ENCODE measurements at places on chromosomes 11 and 22.

GRCh38 chr11:2434008-2434407, 10.3 kb downstream of the TRPM5 start:
- DNase-seq: no peak

DNA sequence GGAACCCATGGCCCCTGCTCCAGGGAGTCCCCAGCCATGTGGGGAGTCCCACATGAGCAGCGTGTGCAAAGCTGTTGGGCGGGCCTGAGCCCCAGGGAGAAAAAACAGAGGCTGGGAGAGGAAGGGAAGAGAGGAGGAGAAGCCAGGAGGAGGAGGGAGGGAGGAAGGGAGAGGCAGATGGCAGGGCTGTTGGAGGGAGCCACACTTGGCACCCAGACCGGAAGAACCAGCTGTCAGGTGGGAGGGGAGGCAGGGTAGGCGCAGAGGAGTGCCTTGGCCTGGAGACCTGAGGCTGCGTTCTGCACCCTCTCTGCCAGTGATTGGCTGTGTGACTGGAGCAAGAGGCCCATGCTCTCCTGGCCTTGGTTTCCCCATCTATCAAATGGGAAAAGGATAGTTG, 6.7 kb downstream of the SYNGR1 start:
- DNase-seq: peak; percentile 95

GRCh38 chr11:85717429-85717828, 31.4 kb upstream of the CCDC89 start:
- peak; percentile 56 for DNase-seq

- DNase-seq: peak; percentile 88
Observed at GRCh38 chr11:46106530-46107407, 14.5 kb downstream of the PHF21A start.

GRCh38 chr22:21041937-21042336, 3.8 kb upstream of the LRRC74B start:
- DNase-seq: no peak

GRCh38 chr11:103995896-103996295, 40.5 kb upstream of the DDI1 start:
- no peak for DNase-seq

- DNase-seq: peak; percentile 64
Observed at GRCh38 chr11:85694385-85694980, 8.5 kb upstream of the CCDC89 start.

DNA sequence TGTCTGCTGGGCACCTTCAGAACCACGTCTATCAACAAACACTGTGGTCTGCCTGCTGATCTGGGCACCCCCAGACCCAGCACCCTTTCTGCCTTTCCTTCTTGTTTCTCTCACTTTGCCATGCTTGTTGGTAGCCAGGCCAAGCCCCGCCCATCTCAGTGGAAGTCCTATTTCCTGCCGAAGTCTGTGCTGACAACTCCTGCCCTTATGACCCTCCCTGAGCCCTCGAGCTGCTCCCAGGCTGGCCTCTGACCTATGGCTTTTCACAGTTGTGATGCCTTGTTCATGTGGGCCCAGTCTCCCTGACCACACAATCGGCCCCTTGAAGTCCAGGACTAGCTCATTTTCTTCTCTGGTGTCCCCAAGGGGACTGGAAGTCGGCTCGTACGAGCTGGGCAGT, 132.1 kb downstream of the DSCAML1 start:
- DNase-seq: no peak

DNA sequence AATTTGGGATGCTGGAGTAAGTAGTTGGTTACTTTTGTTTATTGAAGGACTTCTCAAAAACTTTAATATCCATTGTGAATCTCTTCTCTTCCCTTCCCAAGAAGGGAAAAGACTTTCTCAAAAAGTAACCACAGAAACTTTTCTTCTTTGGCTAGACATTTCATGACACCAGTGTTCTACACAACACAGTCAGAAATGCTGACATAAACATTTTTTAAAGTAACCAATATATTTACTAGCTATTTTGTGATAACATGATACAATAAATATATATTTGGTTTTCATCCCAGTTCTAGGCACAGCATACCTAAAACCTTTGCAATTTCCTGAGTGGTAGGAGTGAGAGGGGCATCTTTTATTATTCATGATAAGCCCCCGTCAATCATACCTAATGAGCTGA, 47.8 kb downstream of the FAM118A start:
- DNase-seq: no peak

DNA sequence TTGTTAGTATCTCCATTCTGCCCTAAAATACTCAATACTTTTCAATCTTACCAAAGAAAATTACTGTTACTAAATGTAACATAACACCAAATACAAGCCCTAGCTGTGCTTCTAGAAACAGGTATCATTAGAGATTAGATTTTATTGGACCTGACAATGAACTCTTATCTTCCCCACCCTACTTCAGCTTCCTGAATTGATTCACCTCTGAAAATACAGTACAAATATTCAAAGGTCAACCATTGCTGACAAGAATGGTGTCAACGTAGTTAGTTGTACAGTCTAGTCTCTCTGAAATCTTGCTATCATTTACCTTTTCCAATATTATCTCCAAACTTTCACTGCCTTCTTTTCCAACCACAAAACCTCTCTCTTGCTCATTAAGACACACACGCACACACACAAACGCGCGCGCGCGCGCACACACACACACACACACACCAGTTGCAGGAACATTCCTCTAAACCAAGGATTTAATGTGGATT, 22.4 kb downstream of the LRRC4C start:
- no peak for DNase-seq

- DNase-seq: no peak
Observed at GRCh38 chr11:33379947-33380346, 122.8 kb downstream of the HIPK3 start.

DNA sequence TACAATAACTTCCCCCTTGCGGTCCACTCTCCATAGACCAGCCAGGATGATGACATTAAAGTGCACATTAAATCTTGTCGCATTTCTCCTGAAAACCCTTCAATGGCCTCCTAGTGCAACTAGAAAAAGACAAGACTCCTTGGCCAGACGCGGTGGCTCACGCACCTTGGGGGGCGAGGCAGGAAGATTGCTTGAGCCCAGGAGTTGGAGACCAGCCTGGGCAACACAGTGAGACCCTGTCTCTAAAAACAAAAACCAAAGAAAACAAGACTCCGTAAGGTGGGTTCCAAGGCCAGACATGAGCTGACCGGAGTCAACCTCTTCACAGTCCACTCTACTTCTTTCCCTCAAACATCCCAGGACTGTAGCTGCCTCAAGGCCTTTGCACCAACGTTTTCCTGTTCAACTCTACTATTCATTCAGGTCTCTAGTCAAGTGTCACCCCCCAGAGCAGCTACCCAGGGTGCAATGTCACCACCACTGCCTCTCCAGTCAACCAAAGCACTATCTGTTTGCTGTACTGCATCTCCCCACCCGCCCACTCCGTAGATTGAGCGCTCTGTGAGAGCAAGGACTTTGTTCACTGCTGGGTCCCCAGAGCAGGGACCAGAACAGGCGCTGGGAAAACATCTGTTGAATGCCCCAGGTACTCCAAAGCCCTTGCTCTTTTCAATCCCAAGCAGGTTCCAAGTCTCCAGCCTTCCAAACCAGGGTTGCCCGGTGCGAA, 739 bp downstream of the ZMAT5 start:
- no peak for DNase-seq

DNA sequence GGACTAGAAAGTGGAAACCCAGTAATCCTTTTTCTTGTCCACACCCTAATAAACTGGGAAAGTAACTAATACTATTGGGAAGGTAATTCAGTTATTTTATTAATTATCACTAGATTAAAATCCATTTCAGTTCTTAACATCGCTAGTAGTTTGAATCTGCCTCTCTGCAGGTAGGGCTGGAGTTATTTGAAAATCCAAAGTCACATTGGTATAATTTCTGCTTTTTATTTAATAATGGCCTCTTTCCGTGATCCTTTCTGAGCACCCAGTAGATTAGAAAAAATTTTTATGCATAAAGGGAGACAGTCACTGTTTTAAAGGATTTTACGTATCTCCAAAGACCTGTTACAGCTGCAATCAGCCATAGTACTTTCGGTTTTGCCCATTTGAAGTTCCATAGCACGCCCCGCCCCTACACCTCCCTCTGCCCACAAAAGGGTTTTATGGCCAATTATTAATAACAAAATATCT, 605 bp upstream of the COPB1 start:
- DNase-seq: peak; percentile 25

DNA sequence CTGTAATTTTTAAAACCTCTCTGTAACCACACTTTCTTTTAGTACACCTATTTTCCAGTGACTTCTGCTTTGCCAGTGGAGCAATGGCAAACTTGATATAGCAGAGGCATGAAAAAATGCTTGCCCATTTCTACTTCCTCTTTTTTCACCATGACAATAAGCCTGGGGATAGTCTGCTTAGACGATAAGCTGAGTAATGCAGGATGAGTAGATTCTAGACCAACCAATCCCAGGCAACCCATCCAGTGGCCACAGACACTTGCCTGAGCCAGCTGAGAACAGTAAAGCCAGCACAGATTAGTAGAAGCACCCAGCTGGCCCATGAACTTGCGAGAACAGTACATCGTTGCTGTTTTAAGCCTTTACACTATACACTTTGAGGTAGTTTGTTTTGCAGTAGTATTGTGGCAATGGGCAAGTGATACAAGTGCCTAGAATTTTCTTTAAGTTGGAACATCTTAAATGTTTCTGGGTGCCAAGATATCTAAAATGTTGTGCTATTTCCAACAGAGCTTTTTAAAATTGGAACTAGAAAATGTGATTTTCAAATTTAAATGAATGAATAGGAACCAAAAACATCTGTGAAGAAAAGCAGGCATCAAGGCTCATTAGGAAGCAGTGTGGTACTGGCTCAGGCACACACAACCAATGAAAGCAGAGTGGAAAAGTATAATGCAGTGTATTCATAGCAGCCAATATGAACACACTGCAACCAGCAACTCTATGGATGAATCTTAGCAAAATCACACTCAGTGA, 37.7 kb downstream of the DDI1 start:
- no peak for DNase-seq

GRCh38 chr11:14904745-14905103, 12.7 kb upstream of the CYP2R1 start:
- DNase-seq: peak; percentile 45

DNA sequence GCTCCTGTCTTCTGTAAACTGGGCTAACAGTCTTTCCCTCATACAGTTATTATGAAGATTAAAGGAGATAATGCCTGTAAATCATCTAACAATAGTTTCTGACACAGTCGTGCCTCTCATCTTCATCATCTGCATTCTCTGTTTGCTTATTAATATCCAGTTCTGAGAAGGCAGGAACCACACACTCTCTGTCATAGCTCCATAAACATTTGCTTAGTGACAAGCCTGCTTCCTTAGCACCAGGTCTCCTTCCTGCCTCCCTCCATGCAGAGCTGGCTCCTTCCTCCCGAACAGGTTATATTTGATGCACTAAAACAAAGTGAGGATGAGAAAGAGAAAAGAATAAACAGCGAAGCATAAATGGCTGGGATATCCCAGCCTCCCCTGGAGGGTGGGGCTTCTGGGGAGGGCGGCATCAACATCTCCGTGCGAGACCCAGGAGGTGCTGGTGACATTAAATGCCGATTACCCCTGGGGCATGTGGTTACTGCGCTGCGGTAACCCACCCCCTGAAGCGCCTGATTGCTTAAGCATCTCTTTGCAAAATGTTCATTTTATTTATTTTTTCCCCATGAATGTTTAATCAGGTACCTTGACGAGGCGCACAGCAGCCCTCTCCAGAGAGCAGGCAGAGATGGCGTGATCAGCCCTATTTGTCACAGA, 404.9 kb downstream of the NXPE2 start:
- DNase-seq: no peak

GRCh38 chr11:108958368-108959104, 293.7 kb downstream of the DDX10 start:
- DNase-seq: peak; percentile 60

DNA sequence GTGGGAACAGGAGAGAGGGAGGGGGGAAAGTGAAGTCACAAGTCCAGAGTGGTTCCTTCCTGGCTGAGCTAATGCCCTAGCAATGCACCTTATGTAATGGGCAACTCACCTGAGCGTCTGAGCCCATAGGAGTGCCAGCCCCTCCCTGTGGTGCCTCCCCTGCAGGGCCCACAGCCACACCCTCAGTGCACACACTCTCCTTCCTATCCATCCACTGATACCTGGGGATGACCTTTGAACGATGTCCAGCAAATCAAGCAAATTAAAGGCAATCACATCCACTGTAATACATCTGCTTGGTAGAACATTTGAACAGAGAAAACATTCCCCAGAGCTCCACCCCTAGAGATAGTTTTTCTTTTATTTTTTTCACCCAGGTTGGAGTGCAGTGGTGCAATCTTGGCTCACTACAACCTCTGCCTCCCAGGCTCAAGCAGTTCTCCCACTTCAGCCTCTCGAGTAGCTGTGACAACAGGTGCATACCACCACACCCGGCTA, 19.6 kb upstream of the MICAL2 start:
- no peak for DNase-seq

- DNase-seq: no peak
Observed at GRCh38 chr22:41845380-41846267, 12.7 kb downstream of the SREBF2 start.

GRCh38 chr11:45450189-45450588, 164.0 kb upstream of the SYT13 start:
- DNase-seq: no peak

GRCh38 chr22:17012267-17012666, 4.2 kb upstream of the GAB4 start:
- no peak for DNase-seq

DNA sequence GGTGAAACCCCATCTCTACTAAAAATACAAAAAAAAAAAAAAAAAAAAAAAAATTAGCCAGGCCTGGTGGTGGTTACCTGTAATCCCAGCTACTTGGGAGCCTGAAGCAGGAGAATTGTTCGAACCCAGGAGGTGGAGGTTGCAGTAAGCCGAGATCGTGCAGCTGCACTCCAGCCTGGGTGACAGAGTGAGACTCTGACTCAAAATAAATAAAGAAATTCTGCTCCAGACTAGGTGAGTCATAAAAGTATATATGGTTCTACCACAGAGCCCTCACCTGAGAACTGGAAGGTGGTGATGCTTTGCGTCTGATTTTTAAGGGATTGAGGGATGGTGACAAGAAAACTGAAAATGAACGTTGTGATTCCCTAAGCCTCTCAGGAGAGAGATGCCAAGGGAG, 58.4 kb downstream of the NTM start:
- DNase-seq: no peak

DNA sequence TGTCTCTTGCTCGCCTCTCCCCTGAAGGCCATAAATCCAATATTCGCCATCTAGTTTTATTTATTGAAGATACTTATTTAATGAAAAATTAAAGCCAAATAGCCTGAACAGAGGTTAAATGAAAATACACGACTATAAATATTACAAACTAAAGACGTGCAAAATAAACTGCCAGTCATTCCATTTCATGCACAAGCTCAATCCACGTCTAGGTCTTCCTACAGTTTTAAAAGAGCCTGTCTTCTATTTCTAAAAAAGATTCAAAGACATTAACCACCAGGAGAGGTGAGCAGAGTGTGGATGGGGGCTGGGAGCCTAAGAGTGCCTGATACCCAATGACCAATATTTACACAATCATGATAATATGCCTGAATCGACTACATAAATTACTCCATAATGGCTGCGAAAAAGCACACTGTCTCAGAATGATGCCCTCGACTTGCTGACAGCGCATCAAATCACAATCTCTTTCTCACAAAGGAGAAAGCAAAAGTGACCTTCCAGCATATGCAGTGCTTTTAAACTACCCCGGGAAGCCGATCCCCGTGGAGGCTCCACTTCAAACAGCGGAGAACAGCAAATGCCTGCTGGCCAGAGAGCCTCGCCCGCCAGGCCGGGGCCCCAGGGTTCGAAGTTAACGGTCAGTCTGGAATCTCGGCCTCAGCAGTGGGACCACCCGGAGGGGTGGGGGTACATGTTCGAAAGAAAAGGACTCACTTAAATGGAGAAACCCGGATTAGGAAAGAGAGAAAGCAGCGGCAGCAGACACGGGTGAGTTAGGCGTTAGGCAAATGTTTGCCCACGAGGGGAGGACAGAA, 1.7 kb downstream of the FCHSD2 start:
- DNase-seq: no peak

GRCh38 chr11:18310800-18311340, 11.1 kb downstream of the HPS5 start:
- no peak for DNase-seq
